ENCODE measurements at places on chromosomes 2 and 18.

DNA sequence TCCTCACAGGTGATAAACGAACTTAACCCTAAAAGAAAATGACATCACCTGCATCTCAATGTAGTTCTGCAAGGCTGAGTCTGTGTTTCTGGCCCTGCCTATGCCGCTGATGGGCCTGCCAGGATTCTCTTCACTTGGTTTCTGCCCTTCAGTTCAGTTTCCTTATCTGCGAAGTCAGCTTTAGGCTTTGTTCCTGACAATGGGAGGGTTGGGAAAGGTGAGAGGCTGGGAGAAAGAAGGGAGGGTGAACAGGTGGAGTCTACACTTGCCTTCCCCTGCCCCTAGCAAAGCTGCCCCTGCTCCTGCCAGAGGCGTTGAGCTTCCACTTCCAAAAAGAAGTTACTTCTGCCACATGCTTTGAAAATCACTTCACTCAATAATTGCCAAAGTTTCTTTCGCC lies 124.0 kb upstream of the APCDD1 start:
- no peak for DNase-seq

DNA sequence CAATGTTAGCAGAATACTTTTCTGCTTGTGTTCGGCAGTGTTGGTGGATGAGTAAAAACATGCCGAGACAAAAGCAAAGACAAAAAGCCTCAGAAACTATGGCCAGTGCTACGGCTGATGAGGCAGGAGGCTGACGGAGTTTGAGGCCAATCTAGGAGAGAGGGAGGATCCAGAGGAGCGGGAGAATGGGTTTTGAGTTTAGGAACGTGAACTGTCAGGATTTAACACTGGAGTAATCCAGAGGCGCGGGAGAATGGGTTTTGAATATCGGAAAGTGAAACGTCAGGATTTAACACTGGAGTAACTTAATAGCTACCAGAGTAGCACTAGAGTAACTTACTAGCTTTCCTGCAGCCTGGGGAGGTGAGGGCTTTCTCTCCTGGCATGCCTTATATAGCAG lies 37.4 kb downstream of the LYPD6B start:
- no peak for DNase-seq

- no peak for DNase-seq
These were observed 3.1 kb downstream of the FEZ2 start for GRCh38 chr2:36594849-36595248.

- DNase-seq = no peak
These were observed 447.4 kb downstream of the EPHA4 start for GRCh38 chr2:221124532-221125240.

GRCh38 chr2:67936969-67937368 lies 125.8 kb downstream of the C1D start:
- DNase-seq = no peak

GRCh38 chr2:224927011-224927410 lies 115.3 kb downstream of the DOCK10 start:
- DNase-seq = no peak

GRCh38 chr18:76405681-76406356 lies 89.2 kb downstream of the ZNF516 start:
- no peak for DNase-seq

GRCh38 chr2:237418300-237418699 lies 4.3 kb upstream of the COL6A3 start:
- DNase-seq = no peak

DNA sequence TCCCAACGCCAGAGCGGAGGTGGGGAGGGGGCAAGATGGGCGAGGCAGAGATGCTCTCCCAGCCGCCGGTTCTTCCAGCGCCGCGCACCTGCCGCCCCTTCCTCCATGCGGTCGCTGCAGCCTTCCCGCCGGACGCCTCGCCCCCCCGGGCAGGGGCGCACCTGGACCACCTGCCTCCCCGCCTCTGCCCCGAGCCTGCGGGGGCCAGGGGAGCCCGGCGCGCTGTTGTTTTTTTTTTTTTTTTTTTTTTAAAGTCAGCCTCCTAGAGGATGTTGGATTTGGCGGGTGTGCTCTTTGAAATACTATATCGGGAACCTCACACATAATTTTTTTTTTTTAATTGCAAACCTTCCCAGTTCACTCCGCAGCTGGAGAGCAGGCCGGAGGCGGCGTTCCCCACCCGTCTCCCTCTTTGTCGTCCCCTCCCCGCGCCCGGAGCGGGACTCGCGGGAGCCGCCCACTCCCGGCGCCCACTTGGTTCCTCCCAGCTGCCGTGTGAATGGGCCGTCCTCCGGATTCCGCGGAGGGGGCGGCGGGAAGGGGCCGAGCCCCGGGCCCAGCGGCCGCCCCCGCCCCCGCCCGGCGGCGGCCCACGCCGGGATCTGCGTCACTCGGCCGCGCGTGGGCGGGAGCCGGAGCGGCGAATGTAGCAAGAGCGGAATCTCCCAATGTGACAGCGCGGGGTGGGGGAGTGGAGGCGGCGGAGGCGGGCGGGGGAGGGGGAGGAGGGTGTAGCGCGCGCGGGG lies 421 bp upstream of the NAB1 start:
- peak; percentile 62 for DNase-seq

DNA sequence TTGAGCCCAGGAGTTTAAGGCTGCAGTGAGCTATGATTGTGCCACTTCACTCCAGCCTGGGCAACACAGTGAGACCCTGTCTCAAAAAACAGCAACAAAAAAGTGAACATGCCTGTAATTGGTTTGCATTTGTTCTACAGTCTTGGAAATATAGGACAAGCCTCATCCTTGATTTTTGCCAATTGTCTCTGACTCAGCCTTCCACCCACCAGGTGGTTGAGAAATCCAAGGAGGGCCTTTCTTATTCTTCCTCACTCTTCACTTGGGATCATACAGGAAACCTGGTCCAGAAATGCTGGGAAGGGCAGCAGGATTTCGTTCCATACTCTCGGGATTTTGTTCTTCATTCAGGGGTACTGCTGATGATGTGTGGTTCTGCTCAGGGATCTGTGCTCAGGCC lies 94.6 kb downstream of the CDC42EP3 start:
- DNase-seq = no peak

- no peak for DNase-seq
These were observed 44.2 kb downstream of the VSNL1 start for GRCh38 chr2:17584689-17585088.

DNA sequence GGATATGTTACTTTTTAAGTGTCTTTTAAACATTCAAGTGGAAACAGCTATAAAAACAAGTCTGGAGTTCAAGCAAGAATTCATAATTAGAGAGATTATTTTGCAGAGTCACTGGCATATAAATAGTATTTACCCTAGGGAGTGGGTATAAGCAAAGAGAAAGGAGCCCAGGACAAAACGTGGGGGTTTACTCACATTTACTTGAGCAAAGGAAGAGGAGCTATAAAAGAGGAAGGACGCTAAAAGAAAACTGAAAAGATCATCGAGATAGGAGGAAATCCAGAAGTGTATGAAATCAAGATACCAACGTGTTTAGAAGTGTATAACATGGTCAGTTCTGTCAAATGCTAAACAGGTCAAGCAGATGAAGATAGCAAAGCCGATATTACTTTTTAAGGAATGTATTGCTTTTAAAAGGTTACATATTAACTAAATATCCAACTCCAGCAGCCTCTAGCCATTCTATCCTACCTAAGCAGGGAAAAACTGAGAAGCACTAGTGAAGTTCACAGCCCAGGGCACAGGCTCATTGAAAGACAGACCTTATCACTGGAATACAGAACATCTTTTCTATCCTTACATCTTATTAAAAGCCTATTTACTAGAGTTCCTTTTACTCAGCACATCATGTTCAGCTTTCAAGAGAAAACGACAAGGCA lies 8.6 kb downstream of the KANSL1L start:
- peak; percentile 57 for DNase-seq
